ENCODE measurements at places on chromosomes 3 and 15.

DNA sequence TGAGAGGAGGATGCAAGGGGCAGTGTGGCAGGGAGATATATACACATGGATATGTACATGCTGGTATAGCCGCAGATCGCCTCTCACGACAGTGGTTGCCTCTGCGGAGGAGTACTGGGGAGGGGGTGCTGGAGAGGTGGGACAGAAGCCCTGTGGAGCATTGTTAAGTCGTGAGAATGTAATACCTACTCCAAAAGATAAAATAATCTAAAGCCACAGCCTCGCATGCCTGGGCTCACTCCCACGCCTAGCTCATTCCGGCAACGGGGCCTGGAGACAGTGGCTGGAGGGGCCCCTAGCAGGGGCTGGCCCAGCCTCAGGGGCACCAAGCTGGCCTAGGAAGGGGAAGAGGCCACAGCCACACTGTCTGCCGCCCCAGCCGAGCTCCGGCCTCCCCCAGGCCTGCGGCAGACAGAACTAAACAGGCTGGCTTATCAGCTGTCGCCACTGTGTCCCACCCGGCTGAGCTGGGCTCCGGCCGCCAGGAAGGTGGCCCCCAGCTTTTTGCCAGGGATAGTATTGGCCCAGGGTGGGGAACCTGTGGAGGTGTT lies 65.1 kb upstream of the LCTL start:
- no peak for DNase-seq

DNA sequence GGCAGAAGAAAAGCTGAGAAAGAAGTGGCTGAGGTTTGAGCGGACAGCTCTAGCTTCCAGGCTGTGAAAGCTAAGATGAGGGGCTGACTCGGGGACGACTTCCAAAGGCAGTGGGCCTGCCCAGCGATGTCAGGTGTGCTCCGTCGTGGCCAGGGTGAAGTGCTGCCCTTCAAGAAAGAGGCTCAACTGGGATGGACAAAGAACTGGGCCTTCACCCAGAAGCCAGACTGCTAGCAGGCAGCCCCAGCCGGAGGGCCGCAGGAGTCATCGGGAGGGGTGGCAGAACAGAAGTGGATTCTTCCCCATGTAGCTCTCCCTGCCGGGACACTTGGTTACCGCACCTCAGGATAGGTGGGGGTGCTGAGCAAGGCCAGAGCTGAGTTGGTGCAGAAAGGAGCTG lies 13.1 kb upstream of the SEC13 start:
- DNase-seq: no peak

DNA sequence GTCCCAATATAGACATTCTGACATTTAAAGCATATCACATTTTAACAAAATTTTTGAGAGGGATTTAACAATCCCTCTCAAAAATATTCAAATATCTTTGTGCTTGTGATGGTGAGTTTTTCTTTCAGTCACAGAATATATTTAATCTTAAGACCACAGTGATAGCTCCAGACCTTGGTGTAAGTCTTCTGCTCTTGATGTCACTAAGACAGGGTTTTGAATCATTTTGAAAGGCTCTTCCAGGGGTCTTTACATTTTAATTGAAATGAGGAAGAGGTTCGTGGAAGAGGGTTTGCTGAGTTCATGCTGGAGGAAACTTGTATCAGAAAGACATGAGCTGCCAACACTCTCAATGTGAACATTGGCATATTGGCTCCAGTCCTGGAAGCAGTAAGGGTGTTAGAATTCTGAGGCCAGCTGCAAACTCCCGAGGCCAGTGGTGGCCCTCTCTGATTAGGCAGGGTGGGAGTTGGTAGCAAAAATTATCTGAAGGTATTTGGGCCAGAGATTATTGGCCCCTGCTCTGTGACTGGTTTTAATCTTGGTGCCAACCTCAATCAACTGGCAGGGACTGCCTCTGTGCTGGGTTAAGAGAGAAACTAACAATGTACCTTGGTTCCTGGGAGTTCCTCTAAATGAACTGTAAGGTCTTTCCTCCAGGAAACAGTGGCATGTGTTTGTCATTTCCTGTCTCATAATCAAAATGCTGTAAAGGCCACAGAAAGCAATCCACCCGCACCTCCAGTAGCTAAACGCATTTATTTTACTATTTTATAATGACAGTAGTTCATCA lies 5.3 kb downstream of the POU1F1 start:
- no peak for DNase-seq

DNA sequence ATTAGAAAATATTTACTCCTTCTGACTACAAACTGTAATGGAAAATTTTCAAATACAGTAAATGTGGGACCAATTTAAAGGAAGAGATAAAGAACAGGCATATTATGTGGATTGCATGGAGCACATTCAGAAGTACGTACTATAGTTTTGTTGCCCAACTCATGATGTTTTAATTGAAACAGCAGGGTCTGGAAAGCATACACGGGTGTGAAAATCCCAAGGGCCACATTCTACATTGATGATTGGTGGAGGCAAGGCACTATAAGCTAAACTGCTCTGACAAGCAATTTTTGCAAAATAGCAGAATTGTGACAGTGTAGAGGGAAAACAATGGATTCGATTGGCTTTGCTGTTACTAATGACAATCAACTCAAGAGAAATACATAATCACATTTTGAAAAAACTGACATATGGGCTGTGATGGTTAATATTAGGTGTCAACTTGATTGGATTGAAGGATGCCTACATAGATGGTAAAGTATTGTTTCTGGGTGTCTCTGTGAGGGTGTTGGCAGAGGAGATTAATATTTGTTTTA lies 458.6 kb downstream of the PYDC2 start:
- DNase-seq: no peak

DNA sequence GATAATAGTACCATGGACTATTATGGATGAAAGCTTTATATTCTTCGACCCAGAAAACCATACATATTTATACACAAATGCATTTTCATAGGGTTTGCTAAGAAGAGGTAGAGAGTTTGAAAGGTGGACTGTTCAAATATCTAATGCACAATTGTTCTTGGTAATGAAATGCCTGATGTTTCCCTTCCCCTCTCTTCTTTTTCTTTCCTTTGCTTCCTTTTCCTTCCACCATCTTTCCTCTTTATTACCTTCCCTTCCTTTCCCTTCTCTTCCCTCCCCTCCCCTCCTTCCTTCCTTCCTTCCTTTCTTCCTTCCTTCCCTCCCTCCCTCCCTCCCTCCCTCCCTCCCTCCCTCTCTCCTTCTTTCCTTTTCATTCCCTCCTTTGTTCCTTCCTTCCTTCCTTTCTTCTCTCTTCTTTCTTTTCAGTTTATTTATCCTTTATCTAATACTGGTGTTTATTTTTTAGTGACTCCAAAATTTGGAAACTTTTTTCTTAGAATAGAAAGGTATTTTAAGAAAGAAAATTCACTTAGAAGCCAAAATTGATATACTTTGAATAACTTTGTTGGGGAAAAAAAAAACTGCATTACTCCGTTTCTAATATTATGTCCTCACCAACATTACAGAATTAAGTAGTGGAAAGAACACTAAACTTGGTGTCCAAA lies 22.7 kb upstream of the PYDC2 start:
- no peak for DNase-seq

DNA sequence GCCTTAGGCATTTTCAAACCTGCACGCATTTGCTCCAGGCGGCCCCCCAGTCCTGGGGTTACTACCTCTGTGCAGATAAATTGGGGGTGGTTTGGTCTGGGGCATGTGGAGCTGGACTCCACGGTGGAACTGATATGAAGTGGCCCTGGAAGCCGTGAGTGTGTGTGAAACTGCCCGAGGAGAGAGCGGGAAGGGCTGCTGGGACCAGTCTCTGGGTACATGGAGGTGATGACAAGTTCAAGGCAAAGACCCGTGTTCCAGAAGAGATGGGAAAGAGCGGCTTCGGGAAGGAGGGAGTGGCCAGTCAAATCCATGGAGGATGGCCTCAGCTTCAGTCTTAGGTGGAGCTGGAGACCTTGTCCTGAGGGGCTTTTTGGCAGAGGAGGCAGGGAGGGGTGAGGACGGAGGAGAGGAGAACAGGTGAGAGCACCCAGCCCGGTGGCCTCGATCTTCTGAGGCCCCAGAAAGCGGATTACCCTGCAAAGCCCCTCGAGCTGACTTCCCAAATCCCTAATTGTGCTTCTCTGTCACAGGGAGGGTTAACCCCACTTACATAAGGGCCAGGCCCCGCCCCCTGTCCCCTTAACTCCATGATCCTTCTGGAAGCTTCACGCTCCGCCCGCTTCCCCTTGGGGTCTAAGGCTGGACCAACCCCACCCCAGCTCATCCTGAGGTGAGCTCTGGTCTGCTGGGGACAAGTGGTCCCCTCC lies 1.9 kb upstream of the NR2E3 start:
- no peak for DNase-seq
